Putamen (tissue), 1 donor: ENCODE measurements at places on chromosomes 3 and 15.

DNA sequence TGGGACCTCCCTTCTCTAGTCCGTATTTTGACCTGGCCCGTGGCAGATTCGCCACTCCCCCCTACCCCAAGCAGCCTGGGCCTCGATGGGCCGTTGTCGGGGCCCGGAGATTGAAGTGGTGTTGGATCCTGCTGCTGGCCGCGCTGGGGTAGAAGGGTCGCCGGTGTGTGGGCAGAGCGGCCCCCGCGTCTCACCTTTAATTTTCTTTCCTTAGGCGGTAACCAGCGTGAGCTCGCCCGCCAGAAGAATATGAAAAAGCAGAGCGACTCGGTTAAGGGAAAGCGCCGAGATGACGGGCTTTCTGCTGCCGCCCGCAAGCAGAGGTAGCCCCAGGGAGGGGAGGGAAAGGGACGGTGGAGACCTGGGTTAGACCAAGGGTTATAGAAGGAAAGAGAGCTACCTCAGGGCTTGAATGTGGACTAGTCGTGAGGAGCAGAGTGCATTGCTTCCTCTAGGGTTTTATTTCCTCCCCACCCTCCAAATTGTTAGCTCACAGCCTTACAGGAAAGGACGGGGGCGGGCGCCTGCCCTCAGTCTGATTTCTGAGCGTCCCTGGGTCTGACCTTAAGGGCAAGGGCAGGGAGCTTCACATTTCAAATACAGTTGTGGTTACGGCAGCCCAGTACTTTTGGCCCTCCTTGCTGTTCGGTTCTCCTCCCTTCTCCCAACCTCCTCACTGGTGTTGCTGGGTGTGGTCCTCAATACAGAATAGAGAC is 799 bp downstream of the SERF2 start:
- DNase-seq: no peak

DNA sequence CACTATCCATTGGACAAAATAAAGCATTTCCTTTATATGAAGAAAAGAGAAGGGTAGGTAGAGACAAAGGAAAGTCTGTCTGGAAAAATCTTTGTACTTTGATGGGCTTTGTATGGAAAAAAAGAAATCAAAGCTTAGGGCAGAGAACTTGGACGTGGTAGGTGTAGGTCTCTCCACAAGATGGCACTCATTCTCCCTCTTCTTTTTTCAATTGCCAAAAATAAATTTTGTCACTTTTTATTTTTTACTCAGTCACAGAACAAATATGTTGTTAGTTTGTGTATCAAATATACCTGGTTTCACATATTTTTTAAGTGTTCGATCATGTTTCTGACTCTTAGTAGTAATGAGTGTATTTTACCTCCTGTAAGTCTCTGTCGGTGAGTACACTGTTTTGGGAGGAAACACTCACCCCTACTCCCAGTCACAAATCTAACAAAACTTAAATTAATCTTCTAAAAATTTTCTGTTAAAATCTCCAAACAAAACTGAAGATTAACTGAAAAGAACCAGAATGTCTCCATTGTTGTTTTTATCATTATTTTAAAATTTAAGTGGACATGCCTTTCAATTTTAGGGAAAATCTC is 415.8 kb upstream of the GOLIM4 start:
- no peak for DNase-seq

- no peak for DNase-seq
These were observed 4.9 kb downstream of the MON1A start for GRCh38 chr3:49924683-49925082.

DNA sequence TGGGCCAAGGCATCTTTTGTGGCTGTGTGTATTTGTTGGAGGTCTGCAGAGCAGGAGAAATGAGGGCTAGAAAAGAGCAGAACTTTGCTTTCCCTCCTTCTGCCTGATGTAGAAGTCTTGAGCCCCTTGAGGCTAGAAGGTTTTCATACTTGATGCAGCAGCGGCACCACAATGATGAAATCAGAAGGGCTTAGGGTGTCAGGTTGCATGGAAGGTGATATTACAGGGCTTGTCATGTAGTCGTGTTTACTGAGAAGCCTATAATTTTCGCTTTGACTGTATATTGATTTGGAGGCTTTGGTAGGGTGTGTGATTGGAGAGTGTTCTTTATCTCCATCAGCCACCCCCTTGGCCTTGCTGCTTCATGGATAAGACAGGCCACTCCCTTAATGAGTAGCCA is 339.8 kb downstream of the THSD4 start:
- no peak for DNase-seq

GRCh38 chr15:88090481-88091011 is 166.0 kb downstream of the NTRK3 start:
- no peak for DNase-seq

GRCh38 chr3:130516645-130517512 is at the start of gene COL6A6:
Gene COL6A6, plus strand, starts transcription at chr3:130517177. Its CDS starts 43,188 bp downstream, at chr3:130560365.
- DNase-seq: no peak
